ENCODE measurements at places on chromosomes 16 and 17.

DNA sequence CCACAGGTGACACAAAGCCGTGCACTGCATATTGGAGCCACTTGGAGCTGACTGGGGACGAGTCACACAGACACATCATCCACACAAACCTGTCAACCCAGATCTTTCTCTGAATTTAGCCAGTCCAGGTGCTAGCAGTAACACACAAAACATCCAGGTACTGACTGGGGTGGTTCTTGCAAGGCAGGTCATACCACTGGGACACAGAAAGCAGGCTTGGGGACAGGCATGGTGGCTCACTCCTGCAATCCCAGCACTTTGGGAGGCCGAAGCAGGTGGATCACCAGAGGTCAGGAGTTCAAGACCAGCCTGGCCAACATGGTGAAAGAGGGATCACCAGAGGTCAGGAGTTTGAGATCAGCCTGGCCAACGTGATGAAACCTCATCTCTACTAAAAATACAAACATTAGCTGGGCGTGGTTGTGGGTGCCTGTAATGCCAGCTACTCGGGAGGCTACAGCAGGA, 14.9 kb downstream of the ENPP7 start:
- no peak for DNase-seq

- DNase-seq, result no peak
Measured at GRCh38 chr16:86117756-86118155, 218.8 kb downstream of the IRF8 start.

DNA sequence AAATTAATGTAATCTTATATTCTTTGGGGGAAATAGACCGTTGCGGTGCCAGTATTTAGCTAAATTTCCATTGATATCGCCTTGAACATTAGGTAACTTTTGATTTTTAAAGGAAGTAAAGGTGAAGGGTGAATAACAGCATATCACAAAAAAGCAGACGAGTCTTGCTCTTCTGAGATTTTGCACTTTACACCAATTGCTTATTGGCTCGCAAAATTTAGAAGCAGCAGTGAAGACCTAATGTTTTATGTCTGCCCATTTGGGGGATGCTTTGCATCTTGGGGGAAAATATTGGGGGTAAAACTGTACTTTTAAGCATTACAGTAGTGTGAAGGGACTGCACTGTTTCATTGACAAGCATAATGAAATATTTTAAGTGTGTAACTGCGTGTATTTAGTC, 934 bp downstream of the MAP2K6 start:
- no peak for DNase-seq

- no peak for DNase-seq
Measured at GRCh38 chr17:64781810-64782555, 119.9 kb upstream of the SMURF2 start.

GRCh38 chr16:68450741-68451255, 2.5 kb upstream of the SMPD3 start:
- no peak for DNase-seq

- DNase-seq, result no peak
Measured at GRCh38 chr16:67441271-67441753, 10.4 kb downstream of the HSD11B2 start.

DNA sequence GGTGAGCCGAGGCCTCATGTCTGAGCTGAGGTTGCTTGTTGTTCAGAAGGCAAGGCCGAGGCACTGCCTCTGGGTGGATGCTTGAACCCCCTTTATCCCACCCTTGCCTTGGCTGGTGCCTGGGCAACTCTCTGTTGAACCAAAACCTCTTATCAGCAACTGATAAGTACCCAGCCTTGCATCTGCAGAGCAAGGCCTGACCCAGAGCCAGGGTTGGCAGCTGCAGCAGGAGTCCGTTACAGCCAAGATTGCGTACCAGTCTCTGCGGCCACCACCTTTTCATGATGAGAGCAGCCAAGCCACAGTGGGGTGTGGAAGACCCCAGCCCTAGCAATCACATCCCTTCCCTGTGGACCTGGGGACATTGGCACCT, 118.3 kb downstream of the RAB11FIP4 start:
- no peak for DNase-seq

GRCh38 chr16:52466994-52467393, 79.9 kb downstream of the TOX3 start:
- DNase-seq, result no peak

- DNase-seq, result peak; percentile 86
Measured at GRCh38 chr17:74442670-74443515, 11.0 kb downstream of the GPRC5C start.

- peak; percentile 54 for DNase-seq
Measured at GRCh38 chr17:17792551-17793377, 44.0 kb downstream of the SREBF1 start.

GRCh38 chr17:81863123-81863675, 2.9 kb upstream of the P4HB start:
- peak; percentile 61 for DNase-seq

GRCh38 chr17:5050278-5050677, 15.1 kb upstream of the SLC52A1 start:
- DNase-seq, result no peak

DNA sequence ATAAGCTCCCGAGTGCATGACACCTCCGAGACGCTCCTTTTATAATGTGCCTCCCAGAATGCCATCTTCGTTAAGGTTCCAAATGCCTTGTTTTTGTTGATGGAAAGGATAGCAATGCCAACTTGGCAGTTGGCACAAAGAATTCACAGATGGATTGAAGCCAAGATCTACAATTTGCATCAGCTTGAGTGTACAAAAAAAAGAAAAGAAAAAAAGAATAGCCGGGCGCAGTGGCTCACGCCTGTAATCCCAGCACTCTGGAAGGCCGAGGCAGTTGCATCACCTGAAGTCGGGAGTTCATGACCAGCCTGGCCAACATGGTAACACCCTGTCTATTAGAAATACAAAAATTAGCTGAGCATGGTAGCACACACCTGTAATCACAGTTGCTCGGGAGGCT, 7.6 kb downstream of the TBC1D16 start:
- no peak for DNase-seq

- no peak for DNase-seq
Measured at GRCh38 chr16:86285938-86286921, 224.1 kb upstream of the FOXF1 start.

DNA sequence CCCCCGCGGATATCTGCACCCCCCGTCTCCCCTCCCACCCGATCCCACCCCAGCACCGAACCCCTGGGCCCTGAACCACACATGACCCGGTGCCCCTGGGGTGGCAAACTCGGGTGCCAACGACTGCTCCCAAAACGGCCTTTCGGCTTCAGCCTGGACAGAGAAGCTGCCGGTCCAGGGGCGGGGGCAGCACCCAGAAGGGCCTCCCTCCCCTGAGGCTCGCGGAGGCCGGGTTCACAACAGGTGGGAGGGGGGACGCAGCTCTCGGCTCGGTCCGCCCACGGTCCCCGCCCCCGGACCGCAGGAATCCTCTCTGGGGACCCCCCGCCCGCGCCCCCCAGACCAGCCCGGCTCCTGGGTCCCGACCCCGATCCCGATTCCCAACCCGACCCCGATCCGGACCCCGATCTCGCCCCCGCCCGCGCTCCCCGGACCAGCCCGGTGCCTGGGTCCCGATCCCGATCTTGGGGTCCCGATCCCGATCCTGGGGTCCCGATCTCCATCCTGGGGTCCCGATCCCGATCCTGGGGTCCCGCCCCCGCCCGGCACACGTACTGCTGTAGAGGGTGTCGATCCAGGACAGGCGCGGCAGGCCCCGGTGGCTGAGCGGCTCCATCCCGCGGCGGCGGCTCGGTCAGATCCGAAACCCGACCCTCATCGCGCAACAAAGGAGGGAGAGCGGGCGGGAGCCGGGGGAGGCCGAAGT, 516 bp downstream of the ABR start:
- DNase-seq, result no peak

DNA sequence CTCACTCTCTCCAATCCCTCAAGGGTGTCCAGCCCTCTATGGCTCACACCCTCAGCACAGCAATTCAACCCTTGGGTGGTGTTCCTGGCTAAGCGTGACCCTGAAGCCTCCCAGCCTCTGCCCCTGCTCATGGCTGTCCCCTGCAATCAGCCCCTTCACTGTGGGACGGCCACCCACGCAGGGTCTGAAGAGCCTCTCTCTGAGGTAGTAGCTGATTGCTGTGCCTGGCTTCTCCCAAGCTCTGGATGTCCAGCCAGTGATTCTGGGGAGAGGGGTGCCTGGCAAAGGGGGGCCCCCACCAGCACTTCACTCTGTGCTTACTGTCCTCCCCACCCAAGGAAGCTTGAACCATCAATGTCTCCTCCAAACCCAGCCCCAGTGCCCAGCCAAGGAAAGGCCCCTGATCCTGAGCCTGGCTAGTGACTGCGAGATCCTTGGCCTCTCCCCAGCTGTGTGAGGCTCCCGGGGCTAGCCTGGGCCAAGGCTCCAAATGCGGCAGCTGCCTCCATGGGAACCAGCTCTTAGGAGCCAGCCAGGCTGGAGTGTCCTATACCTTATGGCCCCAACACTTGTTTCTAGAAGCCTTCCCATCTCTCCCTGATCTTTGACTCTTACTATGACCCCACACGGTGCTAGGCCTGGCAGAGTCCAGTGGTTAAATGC, 9.9 kb downstream of the MTSS2 start:
- DNase-seq, result peak; percentile 7

Data from NB4 (cell line).